ENCODE measurements at places on chromosomes 4 and X.
A peak's percentile ranks its signal among the peaks of the same experiment; 100 is the strongest.

DNA sequence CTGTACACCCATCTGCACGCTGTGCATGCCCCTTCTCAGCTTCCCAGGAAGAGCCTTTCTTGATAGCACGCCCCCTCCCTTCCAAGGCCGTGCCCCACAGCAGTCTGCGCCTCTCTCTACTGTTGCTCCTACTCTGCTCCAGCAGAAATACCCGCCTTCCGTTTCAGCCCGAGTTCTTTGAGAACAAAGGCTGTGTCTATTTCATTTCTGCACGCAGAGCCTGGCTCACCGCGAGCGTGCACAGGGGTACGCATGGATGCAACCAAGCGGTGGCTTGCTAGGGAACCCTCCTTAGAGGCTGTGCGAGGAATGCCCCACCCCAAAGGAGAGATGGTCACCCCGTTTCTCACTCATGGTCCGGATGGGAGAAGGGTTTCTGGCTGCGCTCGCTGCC is 485 bp downstream of the AADAT start:
- DNase-seq, result peak; percentile 4

- no peak for DNase-seq
Observed at GRCh38 chrX:19554786-19555185, 39.5 kb upstream of the MAP3K15 start.

GRCh38 chr4:174265916-174266315 is 17.6 kb downstream of the FBXO8 start:
- peak; percentile 17 for DNase-seq

- no peak for DNase-seq
Observed at GRCh38 chr4:185933078-185933581, 121.1 kb upstream of the SORBS2 start.

DNA sequence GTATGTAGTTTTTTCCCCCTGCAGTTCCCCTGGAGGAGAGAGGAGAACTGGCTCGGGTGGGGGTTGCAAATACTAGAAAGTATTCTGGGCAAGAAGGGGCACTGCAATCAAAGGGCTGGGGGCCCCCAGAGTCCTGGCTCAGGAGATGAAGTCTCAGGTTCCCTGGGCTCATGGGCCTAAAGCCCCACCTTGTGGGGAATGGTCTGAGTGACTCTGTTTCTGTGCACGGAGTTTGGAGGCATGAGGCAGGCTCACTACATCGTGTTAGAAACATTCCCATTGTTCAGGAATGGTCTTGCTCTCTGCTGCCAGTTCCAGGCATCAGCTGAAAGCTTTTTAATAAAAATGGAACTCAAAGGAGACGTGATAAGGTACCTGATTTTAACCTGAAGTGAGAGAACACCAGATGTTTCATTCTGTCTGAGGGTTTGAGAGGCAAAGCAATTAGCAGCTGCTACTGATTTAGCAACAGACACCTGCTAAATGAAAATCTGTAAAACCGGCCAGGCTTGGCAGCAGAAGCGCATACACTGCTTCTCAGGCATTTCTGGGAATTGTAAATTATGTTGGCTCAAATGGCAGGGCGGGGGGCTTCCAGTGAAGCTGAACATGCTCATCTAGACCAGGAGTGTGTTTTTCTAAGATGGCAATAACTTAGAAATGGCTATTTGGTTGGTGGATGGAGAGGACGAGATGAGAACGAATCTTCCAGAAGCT is 122.7 kb downstream of the TMEM164 start:
- no peak for DNase-seq

DNA sequence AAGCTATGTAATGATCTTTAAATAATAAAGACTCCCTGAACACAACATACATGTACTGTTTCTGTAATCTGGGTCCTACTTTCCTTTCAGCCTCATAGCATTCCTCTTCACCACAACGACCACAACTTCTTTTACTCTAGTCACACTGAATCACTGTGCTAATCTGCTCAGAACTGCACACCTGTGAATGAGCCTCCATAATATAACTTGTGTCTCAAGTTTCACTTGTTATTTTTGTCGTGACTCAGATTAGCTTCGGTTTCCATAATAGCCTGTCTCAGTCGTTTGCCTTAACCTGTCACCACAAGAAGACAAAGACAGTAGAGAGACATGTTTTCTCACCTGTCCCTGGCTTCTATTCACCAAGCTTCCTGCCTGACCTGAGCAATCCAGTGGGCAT is 61.8 kb downstream of the MAGED1 start:
- no peak for DNase-seq

DNA sequence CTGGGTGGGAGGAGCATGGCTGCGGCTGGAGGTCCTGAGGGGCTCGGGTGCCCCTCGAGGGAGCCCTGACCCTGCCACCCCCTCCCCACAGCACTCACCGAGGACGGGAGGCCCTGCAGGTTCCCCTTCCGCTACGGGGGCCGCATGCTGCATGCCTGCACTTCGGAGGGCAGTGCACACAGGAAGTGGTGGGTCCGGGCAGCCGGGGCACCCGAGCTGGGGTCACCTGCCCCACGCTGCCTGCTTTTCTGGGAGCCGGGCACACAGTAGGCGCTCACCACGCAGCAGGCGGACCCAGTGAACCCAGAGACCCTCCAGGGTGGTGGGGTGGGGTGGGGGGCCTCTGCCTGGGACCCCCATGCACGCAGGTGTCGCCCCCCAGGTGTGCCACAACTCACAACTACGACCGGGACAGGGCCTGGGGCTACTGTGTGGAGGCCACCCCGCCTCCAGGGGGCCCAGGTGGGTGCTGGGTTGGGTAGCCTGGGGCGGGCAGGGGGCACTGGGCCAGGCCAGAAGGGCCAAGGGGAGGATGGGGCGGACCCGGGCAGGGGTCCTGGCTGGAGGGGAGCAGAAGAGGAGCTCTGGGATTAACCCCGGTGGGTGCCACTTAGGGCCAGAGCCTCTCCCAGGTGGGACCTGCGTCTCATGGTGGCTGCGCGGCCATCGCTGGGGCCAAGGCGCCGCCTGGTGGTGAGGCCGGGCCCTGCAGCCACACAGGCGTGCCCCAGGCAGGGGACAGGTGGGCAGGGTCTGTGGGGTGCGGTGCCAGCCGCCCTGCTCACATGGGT is 1.4 kb downstream of the HGFAC start:
- no peak for DNase-seq

GRCh38 chr4:76589872-76590797 is 155.1 kb downstream of the SHROOM3 start:
- DNase-seq, result no peak

DNA sequence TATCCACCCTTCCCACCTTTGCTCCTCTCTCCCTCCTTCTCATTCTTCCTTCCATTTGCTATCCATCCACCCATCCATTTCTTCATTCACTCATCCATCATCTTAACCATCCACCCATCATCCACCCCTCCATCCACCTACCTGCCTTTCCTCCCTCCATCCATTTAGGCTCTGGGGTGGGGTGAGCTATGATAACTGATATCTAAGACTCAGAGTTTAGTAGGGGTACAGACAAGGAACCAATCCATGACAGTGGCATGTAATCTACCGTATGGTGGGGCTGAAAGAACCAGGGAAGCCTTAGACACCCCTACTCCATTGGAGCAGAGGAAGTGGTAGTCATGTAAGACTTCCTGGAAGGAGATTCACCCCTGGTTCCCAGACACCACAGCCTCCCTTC is 23.2 kb downstream of the PSAPL1 start:
- no peak for DNase-seq

GRCh38 chr4:105351861-105352260 is 122.0 kb downstream of the PPA2 start:
- no peak for DNase-seq

GRCh38 chr4:109375778-109376414 is 57.7 kb upstream of the SEC24B start:
- DNase-seq, result no peak

GRCh38 chrX:46922611-46923010 is 10.4 kb downstream of the JADE3 start:
- DNase-seq, result no peak

GRCh38 chr4:114879916-114880669 is 233.3 kb downstream of the NDST4 start:
- peak; percentile 6 for DNase-seq

- no peak for DNase-seq
Observed at GRCh38 chrX:152897222-152898131, at the start of gene ZNF185. Gene ZNF185, plus strand, starts transcription at chrX:152898067. Its CDS starts 16,423 bp downstream, at chrX:152914490.

DNA sequence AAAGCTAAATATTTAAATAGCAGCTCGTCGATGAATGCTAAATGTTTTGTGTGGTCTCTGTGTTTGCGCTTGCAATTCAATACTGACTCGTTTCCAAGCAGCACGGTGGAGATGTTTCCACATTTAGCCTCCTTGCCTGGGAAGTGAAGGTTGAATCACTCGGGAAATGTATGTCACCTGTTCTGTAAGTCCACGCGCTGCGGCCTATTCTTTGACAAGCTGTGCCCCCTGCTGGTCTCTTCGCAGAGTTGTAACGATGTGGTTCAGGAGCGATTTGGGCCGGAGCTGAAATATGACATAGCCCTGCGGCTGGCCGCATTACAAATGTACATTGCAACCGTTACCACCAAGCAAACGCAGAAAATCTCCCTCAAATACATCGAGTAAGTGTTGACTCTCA is 89.6 kb upstream of the PRPS2 start:
- DNase-seq, result no peak

- DNase-seq, result peak; percentile 6
Observed at GRCh38 chrX:112642349-112642748, 37.4 kb downstream of the LHFPL1 start.

- DNase-seq, result no peak
Observed at GRCh38 chrX:150199803-150200202, 163.3 kb upstream of the MAMLD1 start.

- no peak for DNase-seq
Observed at GRCh38 chr4:80202741-80203553, 5.6 kb downstream of the PRDM8 start.

DNA sequence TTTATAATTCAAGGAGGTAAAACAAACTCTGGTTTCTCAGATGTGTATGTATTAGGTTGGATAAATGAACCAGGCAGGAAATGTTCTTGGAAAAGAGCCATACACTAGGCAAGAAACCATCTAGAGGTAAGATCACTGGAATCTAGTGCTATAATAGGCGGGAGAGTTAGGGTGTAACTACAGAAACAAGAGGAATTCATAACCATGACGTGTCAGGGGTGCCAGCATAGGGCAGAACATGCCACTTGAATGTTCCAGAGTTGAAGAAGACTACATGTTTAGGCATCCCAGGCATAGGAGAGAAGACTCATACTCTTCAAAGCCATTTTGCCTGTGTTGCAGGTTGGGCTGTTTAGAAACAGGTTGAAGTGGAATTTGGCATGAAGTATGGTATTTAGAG is 198.7 kb downstream of the CCNG2 start:
- no peak for DNase-seq

DNA sequence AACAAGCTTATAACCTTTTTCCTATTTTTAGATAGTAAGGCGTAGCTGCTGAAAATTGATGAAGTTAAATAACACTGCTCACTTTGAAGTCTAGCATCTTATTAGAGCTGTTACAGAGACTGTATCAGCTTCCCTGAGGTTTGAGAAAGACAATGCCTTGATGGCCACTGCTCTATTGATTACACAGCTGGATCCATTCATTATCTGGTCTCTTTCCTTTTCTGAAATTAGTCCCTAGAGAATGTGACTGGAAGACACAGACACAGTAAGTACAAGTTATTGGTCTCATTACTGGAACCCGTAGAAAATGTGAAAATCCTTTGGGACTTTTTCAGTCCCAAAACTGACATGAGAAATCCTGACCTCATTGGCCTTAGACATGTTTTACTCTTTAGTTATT is 188.3 kb downstream of the NAF1 start:
- DNase-seq, result no peak

DNA sequence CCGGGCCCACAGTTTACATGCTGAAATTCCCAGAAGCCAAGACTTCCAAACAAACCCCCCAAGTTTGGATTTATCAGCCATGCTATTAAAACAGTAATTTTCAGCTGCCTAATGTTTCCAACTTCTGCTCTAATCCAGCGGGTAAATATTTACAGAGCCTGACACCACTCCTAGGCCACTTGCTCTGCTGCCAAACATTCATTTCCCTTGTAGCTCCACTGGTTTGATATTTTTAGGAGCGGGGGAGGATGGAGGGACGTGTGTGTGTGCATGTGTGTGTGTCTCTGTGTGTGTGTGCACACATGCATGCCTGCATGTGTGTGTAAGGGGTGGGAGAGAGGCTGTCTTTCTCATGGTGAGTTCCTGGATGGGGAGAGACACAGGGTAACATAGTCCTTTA is 115.7 kb upstream of the PJA1 start:
- DNase-seq, result no peak

DNA sequence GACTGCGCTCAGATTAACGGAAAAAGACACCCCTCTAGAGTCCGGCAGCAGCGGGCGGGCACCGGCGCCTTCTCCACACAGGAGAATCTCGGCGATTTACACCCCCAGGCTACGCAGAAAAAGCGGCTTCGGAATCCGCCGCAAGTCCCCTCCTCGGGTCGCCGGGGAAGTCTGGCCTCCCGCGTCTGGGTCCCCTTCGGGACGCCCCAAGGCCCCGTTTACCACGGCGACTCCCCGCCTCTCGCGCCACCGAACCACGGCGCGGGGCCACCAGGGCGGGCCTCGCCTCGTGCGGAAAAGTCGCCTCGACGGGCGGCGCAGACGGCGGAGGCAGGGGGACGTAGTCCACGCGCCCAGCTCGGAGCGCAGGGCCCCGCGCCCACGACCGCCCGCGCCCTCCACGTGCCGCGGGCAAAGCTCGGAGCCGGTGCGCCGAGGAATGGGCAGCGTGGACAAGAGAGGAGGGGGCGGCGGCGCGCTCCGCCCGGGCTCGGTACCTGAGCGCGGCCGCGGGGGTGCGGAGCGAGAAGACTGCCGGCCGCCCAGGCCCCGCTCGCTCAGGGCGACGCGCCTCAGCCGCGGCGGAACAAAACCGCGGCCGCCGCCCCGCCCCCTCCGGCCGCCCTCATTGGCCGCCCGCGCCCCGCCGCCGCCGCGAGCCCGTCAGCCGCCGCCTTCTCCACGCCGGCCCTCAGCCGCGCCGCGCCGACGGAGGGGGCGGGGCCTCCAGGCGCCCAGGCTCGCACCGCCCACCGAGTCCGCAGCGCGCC is at the start of gene FAM53A:
FAM53A (minus strand) TSS at position 578 of the 770 bp plus-strand sequence. CDS start 15,572 bp downstream, outside the sequence.
- no peak for DNase-seq

DNA sequence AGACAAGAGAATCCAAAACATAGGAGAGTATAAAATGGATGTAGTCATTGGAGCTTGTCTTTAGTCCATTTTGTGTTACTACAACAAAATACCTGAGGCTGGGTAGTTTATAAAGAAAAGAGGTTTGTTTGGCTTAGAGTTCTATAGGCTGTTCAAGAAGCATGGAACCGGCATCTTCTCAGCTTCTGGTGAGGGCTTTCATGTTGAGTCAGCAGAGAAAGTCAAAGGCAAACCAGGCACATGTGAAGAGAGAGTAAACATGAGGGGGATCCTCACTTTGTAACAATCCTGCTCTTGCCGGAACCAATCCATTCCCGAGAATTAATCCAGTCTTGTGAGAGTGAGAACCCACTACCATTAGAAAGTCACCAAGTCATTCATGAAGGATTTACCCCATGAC is 8.1 kb upstream of the HCCS start:
- no peak for DNase-seq

DNA sequence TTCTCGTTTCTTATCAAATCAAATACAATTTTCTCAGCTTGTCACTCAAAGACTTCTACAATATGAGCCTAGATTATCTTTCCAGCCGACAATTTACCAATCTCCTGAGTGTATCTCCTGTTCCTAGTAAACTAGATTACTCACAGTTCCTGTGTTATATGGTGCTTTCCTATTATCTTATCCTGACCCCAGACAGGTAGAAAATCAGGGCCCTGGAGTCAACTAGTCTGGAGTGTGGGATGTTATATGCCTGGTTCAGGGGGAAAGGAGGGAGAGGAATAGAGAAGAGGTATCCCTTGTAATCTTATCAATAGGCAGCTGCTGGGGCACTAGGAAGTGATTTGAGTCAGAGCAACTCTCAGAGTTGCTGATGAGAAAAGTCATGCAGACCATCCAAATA is 127.1 kb downstream of the SLC7A11 start:
- DNase-seq, result no peak

GRCh38 chr4:132384709-132385108 is 764.4 kb upstream of the PCDH10 start:
- DNase-seq, result no peak
